ENCODE measurements at places on chromosomes 7 and 10. TPM values are rescaled to one million over a fixed set of nuclear protein-coding genes. Genes with fewer than 3 reads are reported as not detected.
A peak's percentile ranks its signal among the peaks of the same experiment; 100 is the strongest.

The MYOZ1 gene
- total RNA-seq = not detected

DNA sequence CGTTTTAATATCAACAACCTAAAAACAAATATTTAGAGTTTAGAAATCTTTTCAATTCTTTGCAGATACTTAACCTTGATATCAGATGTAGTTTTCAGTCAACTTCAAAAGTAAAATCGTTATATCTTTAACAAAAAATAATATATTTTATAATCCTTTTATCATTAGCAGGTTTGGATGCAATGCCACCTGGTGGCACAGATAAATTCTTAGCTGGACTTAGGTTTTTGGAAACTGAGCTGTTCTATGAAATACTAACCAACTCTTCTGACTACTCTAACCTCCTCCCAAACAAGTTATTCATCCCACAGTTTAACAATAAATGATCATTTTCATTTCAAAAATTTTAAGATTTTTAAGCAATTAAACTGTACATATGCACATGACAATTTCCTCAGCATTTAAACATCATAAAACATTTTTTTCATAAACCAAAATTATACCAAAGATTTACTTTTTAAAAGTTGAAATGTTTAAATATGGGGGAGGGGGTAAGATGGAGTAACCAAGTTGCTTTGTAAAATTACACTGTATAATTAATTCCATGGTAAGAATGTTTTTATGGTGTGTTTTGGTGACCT lies 56.9 kb downstream of the HIBADH start:
- no peaks in the 10 kb centered on the region for H3K27me3 ChIP-seq
- no peaks in the 10 kb centered on the region for H3K36me3 ChIP-seq
- H3K27ac ChIP-seq = no peak overlapping the region
- no peaks in the 10 kb centered on the region for H3K4me1 ChIP-seq
- DNase-seq = no peak
- H3K4me3 ChIP-seq = no peak overlapping the region

DNA sequence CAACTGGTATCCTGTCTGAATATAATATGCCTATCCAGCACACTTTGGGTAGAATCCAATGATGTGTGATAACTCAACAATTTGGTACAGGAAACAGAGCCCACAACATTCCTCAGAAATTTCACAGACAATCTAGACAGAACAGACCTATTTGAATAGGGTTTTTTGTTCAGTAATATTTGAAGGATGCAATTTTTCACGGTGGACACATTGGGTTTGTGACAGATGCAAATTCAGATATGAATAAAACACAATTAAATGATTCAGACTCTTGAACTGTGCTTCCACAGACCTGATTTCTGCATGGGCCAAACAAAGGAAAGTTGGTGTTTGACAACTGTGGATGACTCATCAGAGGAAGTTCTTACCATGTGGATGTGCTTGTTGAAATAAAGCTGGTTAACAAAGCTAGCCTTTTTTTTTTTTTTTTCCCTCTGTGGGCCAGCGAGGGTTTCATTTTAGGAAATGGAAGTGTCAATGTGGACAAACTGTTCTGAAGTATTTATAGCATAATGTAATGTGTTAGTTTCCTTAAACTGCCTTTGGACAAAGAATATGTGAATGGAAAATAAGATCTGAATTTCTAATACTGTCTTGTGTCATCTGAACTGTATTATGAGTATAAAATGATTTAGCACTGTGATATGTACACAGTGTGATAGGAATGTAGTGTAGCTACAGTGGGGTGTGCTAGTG lies 43.2 kb upstream of the FAM133B start:
- peaks cover 70% of the 10 kb centered on the region for H3K4me1 ChIP-seq
- peaks cover 47% of the 10 kb centered on the region for H3K36me3 ChIP-seq
- no peak for DNase-seq
- peak overlapping the region; percentile 96 for H3K27ac ChIP-seq
- no peaks in the 10 kb centered on the region for H3K27me3 ChIP-seq

DNA sequence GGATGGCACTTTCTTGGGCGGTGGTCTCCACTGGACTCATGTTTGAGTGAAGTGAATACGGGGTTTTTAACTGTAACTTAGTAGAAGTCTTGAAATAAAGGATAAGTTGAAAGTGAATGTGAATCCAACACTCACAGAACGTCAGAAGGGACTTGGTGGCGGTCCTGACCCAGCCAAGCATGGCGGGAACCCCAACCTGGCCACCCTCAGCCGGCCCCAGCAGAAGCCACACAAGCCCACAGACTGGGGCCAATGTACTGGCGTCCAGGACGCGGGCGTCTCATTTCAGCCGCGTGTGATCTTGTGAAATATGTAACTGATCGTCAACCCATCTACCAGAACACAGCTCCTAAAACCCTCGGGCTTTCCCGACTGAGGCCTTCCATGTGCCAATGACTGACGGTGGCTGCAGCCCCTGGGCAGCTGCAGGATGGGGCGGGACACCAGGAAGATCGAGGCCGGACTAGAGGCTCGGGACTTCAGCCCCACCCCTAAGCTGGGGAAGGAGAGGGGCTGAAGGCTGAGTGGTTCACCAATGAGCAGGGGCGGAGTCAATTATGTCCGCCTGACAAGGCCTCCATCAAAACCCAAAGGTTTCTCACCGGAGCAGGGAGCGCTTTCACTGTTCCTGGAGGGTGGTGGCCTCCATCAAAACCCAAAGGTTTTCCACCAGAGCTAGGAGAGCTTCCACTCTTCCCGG lies 161.5 kb downstream of the MAD1L1 start:
- peaks cover 4% of the 10 kb centered on the region for H3K4me1 ChIP-seq
- H3K4me3 ChIP-seq = no peak overlapping the region
- H3K36me3 ChIP-seq = peaks cover 2% of the 10 kb centered on the region

GRCh38 chr7:23247046-23247602 lies 549 bp downstream of the GPNMB start:
- H3K36me3 ChIP-seq = peaks cover 4% of the 10 kb centered on the region
- peaks cover 69% of the 10 kb centered on the region for H3K27me3 ChIP-seq
- no peak for DNase-seq
- no peaks in the 10 kb centered on the region for H3K4me1 ChIP-seq
- no peak overlapping the region for H3K27ac ChIP-seq
- no peak overlapping the region for H3K4me3 ChIP-seq

GRCh38 chr7:118863966-118864365 lies 639.5 kb downstream of the ANKRD7 start:
- no peak for DNase-seq
- H3K27me3 ChIP-seq = no peaks in the 10 kb centered on the region
- H3K27ac ChIP-seq = no peak overlapping the region
- H3K4me3 ChIP-seq = no peak overlapping the region

The CHN2 gene
- 0.73 TPM for total RNA-seq

GRCh38 chr10:124627866-124628675 lies 116.1 kb downstream of the FAM53B start:
- no peak for DNase-seq
- no peak overlapping the region for H3K27ac ChIP-seq
- H3K27me3 ChIP-seq = peaks cover 12% of the 10 kb centered on the region
- peaks cover 22% of the 10 kb centered on the region for H3K4me1 ChIP-seq

The PRRT4 gene
- 0.39 TPM for total RNA-seq

GRCh38 chr7:30755384-30756154 lies 3.6 kb downstream of the INMT start:
- no peak for DNase-seq
- no peaks in the 10 kb centered on the region for H3K4me1 ChIP-seq
- H3K4me3 ChIP-seq = no peak overlapping the region
- no peak overlapping the region for H3K27ac ChIP-seq
- peaks cover 4% of the 10 kb centered on the region for H3K27me3 ChIP-seq

DNA sequence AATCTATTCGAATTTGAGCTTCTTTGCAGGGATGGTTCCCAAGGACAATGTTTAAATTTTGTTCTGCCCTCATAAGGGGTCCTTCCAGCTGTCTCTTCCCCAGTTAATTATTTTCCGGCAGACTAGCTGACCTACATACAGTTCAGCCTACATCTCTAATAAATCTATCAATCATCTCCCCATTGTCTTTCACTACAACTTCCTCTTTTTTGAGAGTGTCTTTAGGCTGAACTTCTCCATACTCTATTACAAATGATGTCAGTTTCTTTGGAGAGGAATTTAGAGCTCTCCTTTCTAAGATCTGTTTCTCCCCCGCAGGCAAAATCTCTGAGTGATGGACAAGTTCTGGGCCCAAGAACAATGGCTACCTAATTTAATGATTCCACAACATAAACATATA lies 122.2 kb downstream of the PCLO start:
- no peaks in the 10 kb centered on the region for H3K4me1 ChIP-seq
- no peak overlapping the region for H3K4me3 ChIP-seq
- DNase-seq = no peak
- no peak overlapping the region for H3K27ac ChIP-seq
- no peaks in the 10 kb centered on the region for H3K27me3 ChIP-seq
- no peaks in the 10 kb centered on the region for H3K36me3 ChIP-seq

The RBM48 gene
- 16.8 TPM for total RNA-seq

DNA sequence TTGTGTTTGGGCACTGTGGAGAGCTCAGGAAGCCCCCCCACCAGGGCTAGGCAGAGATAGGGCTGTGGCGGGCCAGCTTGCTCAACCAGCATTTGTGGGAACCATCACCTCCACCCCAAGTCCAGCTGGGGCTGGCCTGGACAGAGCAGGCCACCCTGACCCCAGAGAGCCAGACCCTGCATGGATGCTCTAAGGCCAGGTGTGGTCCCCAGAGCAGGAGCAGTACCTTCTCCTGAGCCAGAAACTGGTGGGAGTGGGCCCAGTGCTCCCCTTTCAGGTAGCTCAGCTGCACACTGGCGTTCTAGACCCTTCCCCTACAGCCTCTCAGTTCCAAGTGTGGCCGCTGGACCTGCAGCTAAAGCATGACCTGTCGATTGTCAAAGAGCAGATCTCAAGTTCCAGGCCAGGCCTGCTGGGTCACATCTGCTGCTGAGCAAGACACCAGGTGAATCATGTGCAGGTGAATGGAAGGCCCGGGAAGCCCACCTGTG lies 57.2 kb downstream of the RASGEF1A start:
- no peaks in the 10 kb centered on the region for H3K27me3 ChIP-seq
- no peaks in the 10 kb centered on the region for H3K36me3 ChIP-seq
- H3K4me1 ChIP-seq = peaks cover 4% of the 10 kb centered on the region
- no peak overlapping the region for H3K27ac ChIP-seq

The RASSF4 gene
- total RNA-seq = 0.66 TPM

DNA sequence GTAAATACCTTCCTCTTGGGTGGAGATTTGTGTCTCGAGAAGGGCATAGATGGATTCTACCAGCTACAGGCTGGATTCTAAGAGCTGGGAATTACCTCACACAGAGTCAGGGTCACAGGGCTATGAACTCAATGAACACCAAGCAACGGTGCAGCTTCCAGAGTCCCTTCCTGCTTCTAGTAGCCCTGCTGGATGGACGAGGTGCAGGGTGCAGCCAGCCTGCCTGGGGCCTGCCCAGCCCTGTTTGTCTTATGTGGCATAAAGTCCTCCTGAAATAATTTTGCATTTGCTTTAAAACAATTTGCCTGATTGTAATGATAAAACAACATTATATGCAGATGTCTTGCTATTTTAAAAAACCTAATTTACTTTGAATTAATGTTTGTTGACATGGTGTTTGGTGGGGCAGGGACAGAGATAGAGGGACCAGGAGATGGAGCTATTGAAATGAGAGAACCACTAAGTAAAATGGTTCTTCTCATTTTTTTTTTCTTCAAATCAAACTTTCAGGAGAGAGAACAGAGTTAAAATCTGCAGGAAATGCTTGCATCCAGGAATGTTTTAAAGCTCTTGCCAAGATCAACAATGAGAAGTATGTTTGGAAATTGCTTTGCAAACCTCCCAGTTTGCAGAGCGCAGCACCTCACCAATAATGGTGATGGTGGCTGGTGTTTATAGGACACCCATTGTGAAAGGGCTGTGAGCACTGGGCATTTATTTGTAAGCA lies 305.4 kb upstream of the PODXL start:
- DNase-seq = no peak
- no peak overlapping the region for H3K27ac ChIP-seq

GRCh38 chr10:132394936-132395703 lies 1.9 kb upstream of the PWWP2B start:
- H3K27me3 ChIP-seq = peaks cover 7% of the 10 kb centered on the region
- H3K4me3 ChIP-seq = no peak overlapping the region
- peak overlapping the region; percentile 21 for H3K27ac ChIP-seq
- DNase-seq = no peak

The CADPS2 gene
- total RNA-seq = not detected

- no peaks in the 10 kb centered on the region for H3K4me1 ChIP-seq
- H3K36me3 ChIP-seq = no peaks in the 10 kb centered on the region
- H3K4me3 ChIP-seq = no peak overlapping the region
- DNase-seq = no peak
These were observed 17.7 kb upstream of the ZNRF2 start for GRCh38 chr7:30266686-30267085.

GRCh38 chr10:131227163-131227740 lies 84.3 kb downstream of the TCERG1L start:
- no peaks in the 10 kb centered on the region for H3K27me3 ChIP-seq
- no peaks in the 10 kb centered on the region for H3K4me1 ChIP-seq
- H3K27ac ChIP-seq = no peak overlapping the region
- H3K4me3 ChIP-seq = no peak overlapping the region
- no peak for DNase-seq
- no peaks in the 10 kb centered on the region for H3K36me3 ChIP-seq

- DNase-seq = no peak
- H3K36me3 ChIP-seq = no peaks in the 10 kb centered on the region
- no peaks in the 10 kb centered on the region for H3K4me1 ChIP-seq
- no peak overlapping the region for H3K27ac ChIP-seq
These were observed 311.1 kb upstream of the KIAA1217 start for GRCh38 chr10:23897861-23898260.

GRCh38 chr7:51102828-51103227 lies 213.8 kb downstream of the COBL start:
- DNase-seq = no peak
- H3K27ac ChIP-seq = no peak overlapping the region
- no peaks in the 10 kb centered on the region for H3K36me3 ChIP-seq
- H3K4me3 ChIP-seq = no peak overlapping the region
- H3K27me3 ChIP-seq = peaks cover 16% of the 10 kb centered on the region

- H3K36me3 ChIP-seq = no peaks in the 10 kb centered on the region
- no peaks in the 10 kb centered on the region for H3K27me3 ChIP-seq
- H3K27ac ChIP-seq = no peak overlapping the region
- no peak for DNase-seq
- H3K4me3 ChIP-seq = no peak overlapping the region
These were observed 12.5 kb upstream of the CALD1 start for GRCh38 chr7:134766779-134767519.

- no peak overlapping the region for H3K4me3 ChIP-seq
- H3K27me3 ChIP-seq = peaks cover 5% of the 10 kb centered on the region
- no peak overlapping the region for H3K27ac ChIP-seq
- peaks cover 1% of the 10 kb centered on the region for H3K4me1 ChIP-seq
- no peaks in the 10 kb centered on the region for H3K36me3 ChIP-seq
These were observed 372.1 kb downstream of the RPS24 start for GRCh38 chr10:78405736-78406135.

GRCh38 chr7:141158561-141158960 lies 84.7 kb downstream of the TMEM178B start:
- H3K27me3 ChIP-seq = no peaks in the 10 kb centered on the region
- H3K4me1 ChIP-seq = peaks cover 2% of the 10 kb centered on the region
- H3K27ac ChIP-seq = no peak overlapping the region
- H3K4me3 ChIP-seq = no peak overlapping the region
